ENCODE measurements at places on chromosomes 1 and 21. TPM values are rescaled to one million over a fixed set of nuclear protein-coding genes. Genes with fewer than 3 reads are reported as not detected.
A peak's percentile ranks its signal among the peaks of the same experiment; 100 is the strongest.

Gene TACSTD2
- total RNA-seq, result 1.7 TPM

GRCh38 chr1:161791904-161792655 is 26.0 kb downstream of the ATF6 start:
- DNase-seq, result no peak

GRCh38 chr21:41777951-41778815 is 11.3 kb upstream of the RIPK4 start:
- DNase-seq, result peak; percentile 91

DNA sequence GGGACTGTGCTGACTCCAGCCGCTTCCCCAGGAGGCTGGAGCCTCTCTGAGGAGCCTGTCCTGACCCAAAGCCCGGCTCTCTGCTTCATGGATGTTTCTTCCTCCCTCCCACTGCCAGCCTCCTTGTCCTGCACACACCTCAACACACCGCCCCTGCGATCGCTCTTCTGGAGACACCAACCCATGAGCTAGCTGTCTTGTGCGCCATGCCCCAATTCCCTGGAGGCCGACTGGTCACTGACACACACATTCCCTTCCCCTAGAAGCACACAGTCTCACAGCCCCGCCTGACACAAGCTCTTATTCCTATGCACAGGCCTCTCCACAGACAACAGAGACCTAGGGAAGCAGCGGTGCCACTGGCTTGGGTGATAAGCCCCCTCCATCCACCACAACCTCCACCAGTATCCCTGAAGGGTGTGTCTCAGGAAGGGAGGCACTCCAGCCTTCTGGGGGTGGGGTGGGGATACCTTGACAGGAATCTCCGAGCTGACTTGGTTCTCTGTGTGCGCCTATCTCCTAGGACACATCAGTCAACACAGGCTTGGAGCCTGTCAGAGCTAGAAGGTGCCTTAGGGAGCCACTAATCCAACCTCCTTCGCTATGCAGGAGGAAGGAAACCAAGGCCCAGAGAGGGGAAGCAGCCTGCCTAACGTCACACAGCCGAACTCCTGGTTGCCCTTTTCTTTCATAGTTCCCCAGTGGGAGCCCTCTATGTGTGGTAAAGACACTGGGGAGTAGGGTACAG is 31.1 kb downstream of the AHDC1 start:
- no peak for DNase-seq

DNA sequence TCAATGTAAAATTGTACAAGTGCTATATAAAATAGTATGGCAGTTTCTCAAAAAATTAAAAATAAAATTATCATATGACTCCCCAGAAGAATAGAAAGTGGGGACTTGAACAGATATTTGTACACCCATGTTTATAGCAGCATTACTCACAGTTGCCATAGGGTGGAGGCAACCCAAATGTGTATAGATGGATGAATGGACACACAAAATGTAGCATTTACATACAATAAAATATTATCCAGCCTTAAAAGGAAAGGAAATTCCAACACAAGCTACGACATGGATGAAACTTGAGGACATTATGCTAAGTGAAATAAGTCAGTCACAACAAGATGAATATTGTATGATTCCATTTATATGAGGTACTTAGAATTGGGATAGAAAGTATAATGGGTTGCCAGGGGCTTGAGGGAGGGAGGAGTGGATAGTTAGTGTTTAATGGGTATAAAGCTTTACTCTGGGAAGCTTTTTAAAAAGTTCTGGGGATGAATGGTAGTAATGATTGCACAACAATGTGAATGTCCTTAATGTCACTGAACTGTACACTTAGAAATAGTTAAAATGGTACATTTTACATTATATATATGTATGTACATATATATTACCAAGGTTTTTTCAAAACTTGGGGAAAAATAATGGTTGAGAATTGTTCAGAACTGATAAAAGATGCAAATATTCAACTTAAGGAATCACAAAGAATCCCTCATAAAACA is 53.0 kb upstream of the ADORA3 start:
- no peak for DNase-seq

DNA sequence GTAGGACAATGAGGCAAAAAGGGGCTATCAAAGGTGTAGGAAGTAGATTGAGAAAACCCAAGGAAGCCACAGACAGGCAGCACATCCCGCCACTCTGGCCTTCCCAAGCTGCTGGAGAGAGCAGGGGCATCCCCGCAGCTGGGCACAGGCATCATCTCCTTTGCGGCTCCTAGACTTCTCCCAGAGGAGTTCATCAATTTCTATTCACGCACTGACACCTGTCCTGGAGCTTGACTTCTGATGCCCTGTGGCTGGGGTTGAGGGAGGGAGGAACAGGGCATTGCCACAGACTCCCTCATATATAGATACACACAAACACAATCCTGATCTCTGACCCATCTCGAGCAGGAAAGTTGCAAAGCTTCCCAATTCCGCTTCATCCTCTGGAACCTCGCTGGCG is 1.9 kb upstream of the TFAP2E start:
- DNase-seq, result peak; percentile 69

DNA sequence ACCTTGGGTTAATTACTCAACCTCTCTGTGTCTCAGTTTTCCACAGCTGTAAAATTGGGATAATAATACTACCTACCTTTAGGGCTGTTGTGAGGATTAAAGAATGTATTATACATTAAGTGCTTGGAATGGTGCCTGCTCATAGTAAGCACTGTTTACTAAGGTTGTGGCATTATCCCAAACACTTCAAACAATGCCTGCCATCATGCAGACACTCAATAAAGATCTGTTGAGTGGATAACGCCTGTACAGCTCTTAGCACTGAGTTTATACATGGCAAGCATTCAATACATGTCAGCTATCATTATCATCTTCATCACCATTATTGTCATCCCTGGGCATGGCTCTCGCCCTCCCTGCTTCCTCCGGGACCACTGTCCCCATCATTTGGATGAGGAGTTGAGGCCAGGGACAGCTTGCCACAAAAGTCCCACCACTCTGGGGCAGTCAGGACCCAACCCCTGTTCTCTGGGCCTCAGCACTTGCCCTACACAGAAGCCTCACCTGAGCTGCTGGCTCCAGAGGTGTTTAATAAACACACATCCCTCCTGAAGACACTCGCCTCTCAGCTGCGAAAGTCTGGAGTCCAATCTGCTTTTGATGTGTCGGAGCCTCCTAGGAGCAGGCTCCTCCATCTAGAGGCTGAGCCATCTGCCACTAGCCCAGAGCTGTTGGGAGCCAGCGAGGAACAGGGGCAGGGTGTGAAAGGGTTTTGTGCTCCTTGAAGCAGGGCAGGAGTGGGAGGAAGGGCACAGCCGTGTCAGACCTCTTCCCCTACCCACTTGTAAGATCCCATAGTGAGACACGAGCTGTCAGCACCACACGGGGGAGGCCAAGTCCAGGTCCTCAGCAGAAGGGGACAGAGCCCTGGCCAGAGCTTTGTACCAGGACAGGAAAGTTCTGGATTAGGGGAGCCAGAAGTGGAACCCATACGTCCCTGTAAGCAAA is 80.9 kb upstream of the ZC3H12A start:
- DNase-seq, result no peak

GRCh38 chr1:36433102-36433501 is 17.1 kb downstream of the OSCP1 start:
- DNase-seq, result no peak

- DNase-seq, result no peak
These were observed 97.7 kb upstream of the SLC25A33 start for GRCh38 chr1:9441451-9442133.

All from mesenteric fat pad (tissue), 1 donor.